ENCODE measurements at places on chromosomes 5 and 9.

- DNase-seq: no peak
Observed at GRCh38 chr9:135791431-135792267, 89.7 kb downstream of the KCNT1 start.

- no peak for DNase-seq
Observed at GRCh38 chr5:97923496-97923895, 740.4 kb upstream of the RIOK2 start.

DNA sequence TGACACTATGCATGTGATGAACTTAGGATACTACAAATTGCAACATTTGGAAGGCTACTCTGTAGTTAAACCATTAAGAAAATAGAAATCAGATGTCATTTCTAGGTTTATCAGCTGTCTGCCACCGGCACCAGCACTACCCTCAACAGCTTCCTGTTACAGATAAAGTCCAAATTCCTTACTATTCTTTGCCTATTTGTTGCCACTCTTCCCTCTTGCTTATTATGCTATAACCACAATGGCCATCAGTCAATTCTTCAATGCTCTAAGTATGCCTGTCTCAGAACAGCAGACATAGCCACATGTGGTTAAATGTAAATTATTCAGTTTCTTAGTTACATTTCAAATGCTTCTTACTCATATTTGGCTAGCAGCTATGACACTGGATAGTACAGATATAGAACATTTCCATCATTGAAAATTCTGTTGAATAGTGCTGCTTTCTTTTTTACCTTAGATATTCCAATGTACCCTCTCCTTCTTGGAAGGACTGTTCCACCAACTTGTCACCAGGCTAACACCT, 21.0 kb downstream of the DHX29 start:
- no peak for DNase-seq

GRCh38 chr5:127440831-127441230, 76.6 kb upstream of the PRRC1 start:
- no peak for DNase-seq
